NCI-H2081 (cell line): ENCODE measurements at places on chromosomes 4 and X.
A peak's percentile ranks its signal among the peaks of the same experiment; 100 is the strongest.

GRCh38 chrX:129632443-129632842 lies 22.3 kb downstream of the APLN start:
- no peak for DNase-seq

- no peak for DNase-seq
Measured at GRCh38 chrX:151596282-151596681, 32.8 kb downstream of the PASD1 start.

DNA sequence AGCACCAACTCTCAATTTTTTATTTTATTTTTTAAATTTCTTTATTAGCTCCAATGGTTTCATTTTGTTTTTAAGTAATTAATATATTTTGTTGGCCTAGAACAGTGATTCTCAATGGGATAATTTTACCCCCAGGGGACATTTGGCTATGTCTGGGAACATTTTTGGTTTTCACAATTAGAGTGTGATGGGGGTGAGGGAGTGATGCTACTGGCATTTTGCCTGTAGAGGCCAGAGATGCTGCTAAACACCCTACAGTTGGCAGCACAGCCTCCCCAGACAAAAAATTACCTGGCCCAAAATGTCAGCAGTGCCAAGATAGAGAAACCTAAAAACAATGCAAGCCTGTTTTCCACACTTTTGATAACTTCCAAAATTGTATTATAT lies 64.6 kb downstream of the HHIP start:
- DNase-seq = no peak

DNA sequence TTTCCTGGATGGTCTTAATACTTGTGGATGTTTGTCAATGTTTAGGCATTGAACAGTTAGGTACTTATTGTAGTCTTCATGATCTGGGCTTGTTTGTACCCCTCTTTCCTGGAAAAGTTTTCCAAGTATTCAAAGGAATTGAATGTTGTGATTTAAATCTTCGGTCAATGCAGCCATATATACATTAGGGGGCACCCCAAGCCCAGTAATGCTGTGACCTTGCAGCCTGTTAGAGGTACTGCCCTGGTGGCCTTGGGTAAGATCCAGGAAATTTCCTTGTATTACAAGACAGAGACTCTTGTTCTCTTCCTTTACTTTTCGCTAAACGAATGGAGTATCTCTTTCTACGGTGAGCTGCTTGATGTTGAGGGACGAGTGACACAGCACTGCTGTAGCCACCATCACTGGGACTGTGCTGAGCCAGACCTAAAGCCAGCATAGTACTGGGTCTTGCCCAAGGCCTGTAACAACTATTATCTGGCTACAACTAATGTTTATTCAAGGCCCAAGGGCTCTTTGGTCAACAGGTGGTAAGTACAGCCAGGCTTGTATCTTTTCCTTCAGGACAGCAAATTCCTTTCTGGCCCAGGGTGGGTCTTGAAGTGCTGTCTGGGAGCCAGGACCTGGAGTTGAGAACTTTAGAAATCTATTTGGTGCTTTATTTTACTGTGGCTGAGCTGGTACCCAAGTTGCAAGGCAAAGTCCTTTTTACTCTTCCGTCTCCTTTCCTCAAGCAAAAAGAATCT lies 118.3 kb upstream of the ATOH1 start:
- no peak for DNase-seq

DNA sequence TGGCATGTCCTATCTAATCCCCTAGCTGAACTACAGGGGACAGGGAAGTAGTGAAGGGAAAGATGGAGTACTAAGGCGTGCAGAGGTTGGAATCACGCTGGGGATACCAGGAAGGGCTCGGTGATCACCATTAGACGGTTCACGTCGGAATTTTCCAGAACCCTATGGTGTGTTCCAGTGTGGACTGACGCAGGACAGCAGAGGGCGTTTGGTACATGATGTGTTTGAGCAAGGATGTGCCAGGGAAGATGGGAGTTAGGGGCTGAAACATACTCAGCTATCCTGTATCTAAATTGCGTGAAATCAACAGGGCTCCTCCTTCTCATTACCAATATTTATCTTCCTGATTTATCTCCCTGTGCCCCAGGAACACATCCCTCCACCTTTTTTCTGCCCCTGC lies 33.7 kb downstream of the PRPS2 start:
- no peak for DNase-seq

DNA sequence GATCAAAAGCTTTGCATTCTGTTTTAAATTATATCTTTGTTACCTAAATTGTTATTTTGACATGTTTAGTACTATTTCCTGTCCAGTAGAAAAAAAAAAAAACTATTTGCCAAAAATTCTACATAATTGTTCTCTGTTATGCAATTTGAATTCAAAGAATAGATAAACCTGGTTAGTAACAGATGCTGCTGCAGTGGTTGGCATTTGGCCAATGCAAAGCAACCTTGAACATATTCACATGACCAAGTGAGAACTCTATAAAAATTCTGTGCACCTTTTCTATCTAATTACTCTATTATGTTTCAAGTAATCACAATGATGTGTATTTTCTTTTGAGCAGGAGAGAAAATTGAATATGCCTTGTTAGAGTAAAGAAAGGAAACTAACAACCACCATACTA lies 1473.4 kb downstream of the RPA4 start:
- DNase-seq = peak; percentile 47

GRCh38 chr4:158946825-158947224 lies 156.1 kb upstream of the RAPGEF2 start:
- DNase-seq = no peak

DNA sequence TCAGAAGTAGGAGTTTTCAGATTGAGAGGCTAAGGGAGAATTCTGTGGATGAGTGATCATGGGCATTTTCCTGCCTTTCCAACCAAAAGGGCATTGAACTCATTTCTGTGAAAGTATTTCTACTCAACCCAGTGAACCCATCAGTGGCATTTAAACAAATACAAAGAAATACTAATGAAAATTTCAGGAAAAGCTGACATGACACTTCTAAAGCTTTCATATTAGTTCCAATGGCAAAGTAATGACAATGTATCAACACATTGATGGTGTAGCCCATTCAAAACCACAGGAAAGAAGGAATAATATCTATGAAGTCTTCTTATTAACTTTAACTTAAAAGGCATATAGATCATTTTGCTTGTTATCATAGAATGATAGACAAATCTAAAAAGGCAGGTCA lies 183.5 kb upstream of the ANXA10 start:
- no peak for DNase-seq

DNA sequence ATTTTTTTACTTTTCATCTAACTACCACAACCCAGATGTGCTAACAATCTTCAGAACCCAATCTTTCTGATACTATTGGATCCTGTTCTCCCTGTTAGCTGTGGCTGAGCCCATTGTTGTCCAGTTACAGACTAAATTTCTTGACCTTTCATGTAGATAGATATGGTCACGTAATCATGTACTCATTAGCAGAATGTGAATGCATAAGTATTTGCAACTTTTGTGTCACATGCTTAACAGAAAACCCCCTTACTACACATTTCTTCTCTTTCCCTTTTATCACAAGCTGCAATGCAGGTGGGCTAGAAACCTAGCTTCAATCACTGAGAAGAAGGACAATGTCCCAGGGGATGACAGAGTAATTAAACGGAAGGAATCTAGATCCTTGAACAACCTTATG lies 13.1 kb upstream of the FAM13A start:
- no peak for DNase-seq

DNA sequence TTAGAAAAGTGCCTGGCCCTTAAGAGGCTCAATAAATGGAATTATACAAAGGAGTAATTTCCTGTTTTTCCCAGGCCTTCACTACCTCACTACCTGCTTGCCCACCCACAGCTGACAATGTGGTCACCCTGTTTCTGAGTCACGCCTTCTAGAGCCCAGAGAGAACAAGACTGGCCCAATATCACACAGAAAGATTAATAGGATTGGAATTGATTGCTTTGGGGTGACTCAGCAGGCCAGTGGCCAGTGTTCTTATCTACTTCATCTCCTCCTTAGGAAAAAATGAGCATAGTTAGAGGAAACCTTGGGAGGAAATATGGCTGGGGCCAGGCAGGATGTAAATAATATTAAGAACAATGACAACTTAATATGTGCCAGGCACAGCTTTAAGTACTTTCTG lies 4.5 kb upstream of the FGF16 start:
- no peak for DNase-seq

GRCh38 chr4:100087743-100088142 lies 102.5 kb downstream of the DDIT4L start:
- no peak for DNase-seq

DNA sequence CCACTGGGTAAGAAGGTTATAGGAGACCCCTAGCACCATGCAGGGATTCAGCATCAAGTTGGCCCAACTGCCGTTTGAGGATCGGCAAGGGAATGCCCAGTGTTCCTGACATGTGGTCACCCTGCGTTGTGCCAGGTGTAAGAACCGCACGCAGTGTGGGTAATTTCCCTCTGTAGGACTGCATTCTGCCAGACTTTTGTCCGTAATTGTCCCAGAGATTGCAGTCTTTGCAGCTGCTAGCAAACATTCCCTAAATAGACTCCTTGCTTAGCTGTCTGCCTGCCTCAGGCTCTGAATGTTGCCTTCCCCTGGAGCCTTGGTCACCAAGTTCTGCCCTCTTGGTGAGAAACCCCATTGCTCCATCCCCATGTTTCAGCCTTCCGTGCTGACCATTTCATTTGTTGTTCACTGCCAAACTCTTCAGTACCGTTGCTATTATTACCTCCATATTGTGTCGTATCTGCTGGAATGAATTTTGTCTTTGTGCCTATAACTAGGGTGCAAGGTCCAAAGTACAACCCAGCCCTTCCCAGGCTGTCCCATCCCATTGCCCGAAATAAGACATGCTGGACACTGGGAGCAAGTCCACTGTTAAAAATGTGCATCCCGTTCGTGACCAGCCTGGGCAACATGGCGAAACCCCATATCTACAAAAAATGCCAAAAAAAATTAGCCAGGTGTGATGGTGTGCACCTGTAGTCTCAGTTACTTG lies 53.8 kb upstream of the USP9X start:
- DNase-seq = no peak

- peak; percentile 22 for DNase-seq
Measured at GRCh38 chr4:145937971-145938611, 532 bp downstream of the ZNF827 start.

- DNase-seq = no peak
Measured at GRCh38 chr4:88952081-88952480, 104.9 kb downstream of the FAM13A start.

DNA sequence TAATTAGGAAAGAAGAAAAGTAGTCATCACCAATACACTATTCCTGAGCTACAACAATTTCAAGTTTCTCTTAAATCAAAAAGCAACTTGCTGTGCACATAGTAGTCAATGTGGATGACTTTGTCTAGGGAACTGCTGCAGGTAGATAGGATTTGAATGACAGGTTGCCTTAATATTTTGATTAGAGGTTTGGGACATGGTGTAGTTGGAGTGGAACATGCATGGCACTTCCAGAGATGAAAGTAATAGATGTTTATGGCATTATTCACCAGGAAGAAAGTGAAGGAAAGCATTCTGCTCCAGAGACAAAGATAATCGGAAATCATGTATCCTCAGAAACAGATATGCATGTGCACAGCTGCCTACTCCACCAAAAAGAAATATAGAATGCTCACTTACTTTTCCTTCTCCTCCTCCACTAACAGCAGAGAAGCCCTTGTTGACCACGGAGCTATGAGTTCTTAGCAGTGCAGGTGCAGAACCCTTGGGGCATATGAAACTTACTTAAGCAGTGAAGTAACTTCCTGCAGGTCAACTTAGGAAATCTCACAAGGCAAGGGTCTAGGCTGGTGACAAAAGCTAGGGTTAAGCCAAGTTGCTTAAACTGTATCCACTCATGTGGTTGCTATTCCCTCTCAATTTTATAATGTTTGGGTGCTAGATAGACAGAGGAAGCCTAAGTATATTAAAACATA lies 390.8 kb downstream of the HNRNPD start:
- no peak for DNase-seq

DNA sequence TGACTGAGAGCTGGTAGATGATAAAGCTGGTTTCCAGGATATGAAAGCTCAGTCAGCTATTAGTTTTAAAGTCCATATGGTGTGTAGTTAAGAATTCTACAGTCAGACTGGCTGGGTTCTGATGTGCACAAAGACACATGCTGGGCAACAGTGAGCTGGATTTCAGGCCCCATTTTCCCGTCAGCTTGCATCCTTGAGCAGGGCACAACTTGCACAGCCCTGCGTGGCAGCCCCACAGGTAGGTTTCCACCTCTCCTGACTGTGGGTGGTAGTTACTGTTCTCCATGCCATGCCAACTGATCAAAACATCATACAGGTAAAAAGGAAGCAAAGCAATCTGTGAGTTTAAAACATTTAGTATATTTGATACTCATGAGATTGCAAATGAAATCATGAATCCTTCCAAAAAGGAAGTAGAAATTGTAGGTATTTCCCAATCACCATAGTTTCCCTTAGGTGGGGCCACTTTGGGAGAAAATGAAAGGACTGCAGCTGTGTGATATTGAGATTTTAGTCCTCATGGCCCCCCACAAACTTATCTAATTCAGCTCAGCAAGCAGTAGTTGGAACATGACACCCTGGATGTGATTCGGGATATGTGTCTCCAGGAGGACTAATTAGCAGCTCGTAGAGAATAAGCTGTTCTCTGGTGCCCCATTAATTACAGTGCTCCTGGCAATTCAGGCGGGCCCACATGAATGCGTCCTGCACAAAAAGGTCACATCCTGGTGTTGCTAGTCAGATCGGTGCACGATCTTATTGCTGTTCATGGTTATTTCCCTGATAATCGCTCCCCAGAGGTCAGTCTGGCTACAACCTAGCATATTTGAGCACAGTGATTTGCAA lies 42.4 kb upstream of the NOCT start:
- peak; percentile 13 for DNase-seq

GRCh38 chr4:141027421-141027820 lies 105.8 kb downstream of the RNF150 start:
- no peak for DNase-seq

DNA sequence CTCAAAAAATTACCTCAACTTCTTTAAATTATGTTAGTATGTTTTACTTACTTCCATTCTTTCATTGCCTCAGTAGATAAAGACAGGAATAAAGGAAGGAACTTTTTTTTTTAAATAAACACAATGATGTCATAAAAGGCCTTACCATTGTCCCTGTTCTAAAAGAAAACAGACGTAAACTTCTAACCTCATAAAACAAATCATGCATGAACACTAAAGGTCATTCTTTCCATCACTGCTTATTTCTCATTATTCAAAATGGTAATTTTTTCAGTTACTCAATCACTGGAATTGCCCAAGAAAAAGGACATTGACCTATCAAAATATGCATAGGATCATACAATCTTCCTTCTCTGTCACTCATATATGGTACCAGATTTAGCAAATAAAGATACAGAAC lies 32.2 kb upstream of the ARMCX2 start:
- DNase-seq = no peak

- DNase-seq = no peak
Measured at GRCh38 chr4:112808001-112808400, 171.1 kb downstream of the LARP7 start.

GRCh38 chr4:147854154-147854553 lies 122.3 kb downstream of the ARHGAP10 start:
- DNase-seq = no peak

GRCh38 chr4:59818656-59819055 lies 1381.5 kb upstream of the ADGRL3 start:
- DNase-seq = peak; percentile 3

- no peak for DNase-seq
Measured at GRCh38 chr4:16573739-16574138, 324.7 kb downstream of the LDB2 start.
